ENCODE measurements at places on chromosomes 5 and 9.
A peak's percentile ranks its signal among the peaks of the same experiment; 100 is the strongest.

DNA sequence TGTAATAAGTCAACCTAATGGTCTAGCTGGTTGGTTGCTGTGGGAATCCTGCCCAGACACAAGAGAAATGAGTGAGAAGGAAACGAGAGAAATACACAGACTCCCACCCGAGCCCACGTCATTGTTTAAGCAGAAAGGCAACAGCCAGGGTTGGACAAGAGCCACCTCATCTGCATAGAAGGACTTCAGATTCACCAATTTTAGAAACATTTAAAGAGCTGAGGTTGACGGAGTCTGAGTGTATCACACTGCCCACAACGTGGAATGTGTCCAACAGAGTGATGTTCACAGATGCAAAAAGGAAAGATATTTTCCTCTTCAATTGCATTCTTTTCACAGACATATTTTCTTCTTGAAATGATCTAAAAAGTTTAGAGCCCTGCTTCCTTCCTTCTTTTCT lies 349.5 kb downstream of the AGTPBP1 start:
- no peak for DNase-seq

DNA sequence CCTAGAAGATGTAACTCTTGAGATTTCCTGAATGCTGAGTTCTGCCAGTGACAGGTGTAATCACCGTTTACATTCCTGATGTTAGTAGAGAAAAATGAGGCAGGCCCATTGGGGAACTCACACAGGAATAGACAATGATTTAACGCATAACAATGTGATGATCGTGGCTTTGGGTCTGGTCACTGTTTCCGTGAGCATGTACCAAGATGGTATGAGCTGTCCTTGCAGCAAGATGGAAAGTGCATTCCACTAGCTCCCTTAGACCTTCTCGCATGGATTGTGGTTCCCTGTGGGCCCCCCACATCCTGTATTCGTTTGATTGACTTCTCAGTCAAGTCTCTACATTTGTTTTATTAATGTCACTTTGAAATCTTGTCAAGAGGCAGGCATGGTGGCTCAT lies 124.0 kb upstream of the DAP start:
- no peak for DNase-seq

GRCh38 chr5:135024956-135025729 lies 8.9 kb downstream of the PITX1 start:
- no peak for DNase-seq

GRCh38 chr9:77374266-77374665 lies 196.9 kb downstream of the VPS13A start:
- DNase-seq: no peak

DNA sequence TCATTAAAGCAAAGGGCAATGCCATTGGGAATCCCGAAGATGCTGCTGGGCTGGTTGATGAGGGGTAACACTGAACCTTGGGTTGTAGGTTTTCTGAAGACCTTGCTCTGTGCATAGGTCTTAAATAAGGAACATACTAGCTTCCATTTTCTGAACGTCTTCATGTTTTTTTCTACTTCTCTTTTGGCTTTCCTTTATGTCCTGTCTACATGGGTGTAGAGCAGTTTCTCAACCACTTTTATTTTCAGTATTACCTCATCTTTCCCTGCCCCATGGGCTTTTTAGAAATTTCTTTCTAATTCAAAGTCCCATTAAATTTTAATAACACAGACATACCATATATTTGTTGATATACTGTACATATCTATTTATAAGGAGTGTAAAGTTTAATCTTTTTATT lies at the start of gene IFNA14:
IFNA14 (minus strand) TSS at position 95 of the 400 bp plus-strand sequence; CDS start at position 25, 70 bp downstream.
- DNase-seq: no peak

GRCh38 chr5:126143622-126144021 lies 279.6 kb upstream of the GRAMD2B start:
- DNase-seq: no peak

DNA sequence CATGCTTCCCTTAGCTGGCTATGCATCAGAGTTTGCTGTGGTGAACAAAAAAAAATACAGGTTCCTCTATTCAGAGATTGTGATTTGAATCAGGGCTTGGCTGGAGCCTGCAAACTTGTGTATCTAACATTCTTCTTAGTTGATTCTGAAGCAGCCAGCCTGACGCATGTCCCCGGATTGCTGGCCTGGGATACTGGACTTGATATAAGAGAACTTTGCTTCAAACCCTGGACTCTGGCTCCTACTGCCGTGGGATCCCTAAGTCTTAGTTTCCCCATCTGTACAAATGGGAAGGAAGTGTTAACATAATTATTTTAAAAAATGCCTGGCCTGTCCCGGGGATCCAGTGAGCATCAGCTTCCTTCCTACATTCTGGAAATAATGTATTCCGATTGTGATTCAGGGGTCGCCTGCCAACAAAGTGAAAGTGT lies 292.8 kb downstream of the ARHGEF28 start:
- DNase-seq: no peak

GRCh38 chr9:72365525-72366256 lies 683 bp upstream of the ZFAND5 start:
- DNase-seq: peak; percentile 70

GRCh38 chr5:94086194-94086593 lies 344.8 kb upstream of the POU5F2 start:
- no peak for DNase-seq

DNA sequence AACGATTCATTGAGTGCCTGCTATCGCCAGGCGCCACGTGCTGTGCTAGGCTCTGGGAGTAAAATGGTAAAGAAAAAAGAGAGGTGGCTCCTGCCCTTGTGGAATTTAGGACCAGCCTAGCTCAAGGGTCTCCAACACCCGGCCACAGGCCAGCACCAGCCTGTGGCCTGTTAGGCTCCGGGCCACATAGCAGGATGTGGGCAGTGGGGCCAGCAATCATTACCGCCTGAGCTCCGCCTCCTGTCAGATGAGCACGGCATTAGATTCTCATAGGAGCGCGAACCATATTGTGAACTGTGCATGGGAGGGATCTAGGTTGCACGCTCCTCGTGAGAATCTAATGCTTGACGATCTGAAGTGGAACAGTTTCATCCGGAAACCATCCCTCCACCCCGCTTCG lies 1.5 kb downstream of the RMRP start:
- DNase-seq: no peak

- DNase-seq: no peak
Observed at GRCh38 chr5:54275361-54275760, 35.0 kb downstream of the ARL15 start.

- no peak for DNase-seq
Observed at GRCh38 chr9:2019723-2020122, 4.6 kb downstream of the SMARCA2 start.

DNA sequence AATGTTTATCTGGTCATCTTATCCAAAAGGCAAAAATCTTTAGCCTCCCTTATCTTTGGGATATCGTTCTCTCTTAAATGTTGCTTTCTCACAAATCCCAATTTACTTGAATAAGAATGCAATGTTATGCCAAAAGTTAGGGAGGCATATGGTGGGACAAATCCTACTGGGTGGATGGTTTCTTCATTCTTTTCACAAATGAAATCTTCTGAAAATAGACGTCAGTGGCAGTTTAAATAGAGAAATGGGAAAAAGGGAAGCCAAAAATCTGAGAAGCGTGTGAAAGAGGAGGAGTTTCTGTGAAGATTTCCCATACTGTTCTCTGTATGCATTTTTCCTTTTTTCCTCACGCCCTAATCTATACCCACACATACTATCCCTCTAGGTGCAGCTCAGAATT lies 2.5 kb upstream of the PCDHAC1 start:
- DNase-seq: no peak

GRCh38 chr5:138241688-138242571 lies 28.8 kb upstream of the CDC23 start:
- DNase-seq: peak; percentile 51

DNA sequence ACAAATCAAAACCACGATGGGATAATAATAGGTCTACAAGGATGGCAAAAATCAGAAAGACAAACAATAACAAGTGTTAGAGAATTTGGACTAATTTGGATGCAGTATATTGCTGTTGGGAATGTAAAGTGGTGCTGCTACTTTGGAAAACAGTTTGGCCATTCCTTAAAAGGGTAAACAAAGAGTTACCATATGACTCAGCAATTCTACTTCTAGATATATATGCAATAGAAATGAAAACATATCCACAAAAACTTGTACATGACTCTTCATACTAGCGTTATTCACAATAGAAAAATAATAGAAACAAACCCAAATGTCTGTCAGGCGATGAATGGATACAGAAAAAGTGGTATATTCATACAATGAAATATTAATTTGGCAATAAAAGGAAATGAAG lies 58.3 kb downstream of the JAK2 start:
- no peak for DNase-seq

DNA sequence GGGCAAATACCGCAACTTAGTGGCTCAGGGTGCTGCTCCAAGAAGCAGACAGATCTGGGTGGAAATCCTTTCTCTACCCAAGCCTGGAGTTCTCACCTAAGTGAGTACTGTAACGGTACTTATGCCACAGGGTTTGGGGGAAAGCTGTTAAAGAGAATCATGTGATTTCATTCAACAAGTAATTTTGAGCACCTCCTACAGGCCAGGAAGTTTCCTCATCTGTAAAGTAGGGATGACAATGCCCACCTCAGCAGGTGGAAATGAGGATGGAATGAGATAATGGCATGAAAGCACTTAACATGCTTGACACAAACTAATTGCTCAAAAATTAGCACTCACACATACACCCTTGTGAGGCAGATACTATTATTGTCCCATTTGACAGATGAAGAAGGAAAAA lies 114.1 kb downstream of the JAKMIP2 start:
- no peak for DNase-seq

DNA sequence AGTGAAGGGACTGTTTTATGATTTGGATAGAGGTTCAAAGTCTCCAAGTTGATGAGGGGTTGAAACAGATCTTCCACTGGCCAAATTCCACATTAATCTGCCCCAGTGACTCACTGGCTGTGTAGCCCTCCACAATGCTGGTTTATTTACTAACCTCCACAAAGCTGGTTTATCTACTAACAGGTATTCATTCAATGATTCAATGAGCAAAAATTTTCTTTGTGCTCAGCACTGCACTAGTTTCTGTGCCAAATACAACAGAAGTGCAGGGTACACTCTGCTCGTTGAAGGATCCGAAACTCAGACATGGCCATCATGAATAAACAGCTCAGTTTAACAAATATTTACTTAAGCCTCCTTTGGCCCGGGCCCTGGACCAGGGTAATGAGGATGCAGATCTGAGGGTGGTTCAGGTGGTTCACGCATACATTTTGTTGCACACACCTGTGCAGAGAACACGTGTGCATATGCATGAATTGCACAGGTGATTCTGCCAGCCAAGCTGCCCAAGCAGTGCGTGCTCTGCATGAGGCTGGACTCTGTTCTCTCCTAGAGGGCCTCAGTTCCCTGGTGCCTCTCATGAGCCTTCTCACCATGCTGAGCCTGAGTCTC lies 71.0 kb downstream of the SH3PXD2B start:
- DNase-seq: no peak

DNA sequence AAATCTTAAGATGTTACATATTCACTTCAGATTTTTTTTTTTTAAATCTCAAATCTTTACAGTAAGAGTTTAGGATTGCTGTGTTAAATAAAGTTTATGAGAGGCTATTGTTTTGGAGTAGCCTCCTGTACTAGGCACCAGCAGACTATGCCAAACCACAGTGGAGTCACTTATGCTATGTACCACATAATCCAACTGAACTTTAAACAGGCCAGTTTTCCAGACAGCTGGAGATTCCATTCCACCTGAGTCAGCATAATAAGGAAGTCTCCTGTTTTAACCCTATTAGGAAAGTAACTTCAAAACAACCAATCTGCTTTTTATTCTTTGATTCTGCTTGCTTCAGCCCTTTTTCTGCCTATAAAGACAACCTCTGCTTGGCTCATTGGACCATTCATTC lies 205.2 kb downstream of the CSNK1G3 start:
- DNase-seq: no peak

DNA sequence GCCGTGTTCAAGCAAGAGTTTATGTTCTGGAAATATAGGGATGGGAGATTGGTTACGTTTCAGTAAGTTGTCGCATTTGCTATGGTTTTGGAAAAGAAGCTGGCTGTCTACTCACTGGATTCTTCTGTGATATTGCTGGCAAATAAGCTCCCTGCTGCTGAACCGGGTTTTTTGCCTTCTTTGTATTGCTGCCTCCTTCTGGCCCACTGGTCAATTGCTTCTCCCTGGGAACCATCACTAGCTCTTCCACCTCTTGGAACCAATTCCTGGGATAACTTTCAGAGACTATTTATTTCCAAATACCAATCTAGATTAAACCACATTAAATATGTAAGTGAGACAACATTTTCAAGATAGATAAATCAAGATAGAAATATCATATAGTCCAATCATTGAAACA lies 43.0 kb downstream of the NUDT12 start:
- DNase-seq: no peak

DNA sequence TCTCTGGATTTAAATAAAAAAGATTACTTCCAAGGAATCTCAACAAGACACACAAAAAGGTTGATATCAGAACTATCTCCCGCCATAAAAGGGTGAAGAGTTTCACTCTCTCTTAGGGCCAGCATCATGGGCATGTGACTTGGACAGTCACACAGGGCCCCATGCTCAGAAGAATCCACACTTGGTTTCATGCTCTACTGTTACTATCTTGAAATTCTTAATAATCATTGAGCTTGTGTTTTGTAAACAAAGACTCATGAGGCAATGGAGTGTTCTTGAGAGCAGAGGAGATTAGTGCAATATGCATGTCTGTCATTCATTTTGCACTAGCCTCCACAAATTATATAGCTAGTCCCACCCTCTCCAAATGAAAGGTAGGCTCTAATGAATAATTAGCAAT lies 58.4 kb downstream of the HMHB1 start:
- no peak for DNase-seq

DNA sequence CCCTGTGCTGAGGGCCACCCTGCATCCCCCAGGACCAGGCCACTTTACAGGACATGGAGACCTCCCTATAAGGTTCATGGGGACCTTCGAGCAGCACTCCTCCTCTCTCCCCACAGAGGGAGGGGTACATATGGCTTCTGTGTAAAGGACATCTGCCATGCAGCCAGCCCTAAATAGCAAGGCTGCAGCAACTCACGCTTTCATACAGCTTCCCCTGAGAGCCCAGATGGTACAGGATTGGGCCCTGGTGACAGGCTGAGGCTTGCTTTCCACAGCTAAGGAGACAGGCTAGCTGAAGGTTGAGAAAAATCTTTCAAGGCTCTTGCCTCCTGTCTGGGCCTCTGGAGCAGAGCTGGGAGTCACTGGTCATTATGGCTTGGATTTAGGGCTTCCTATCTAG lies 147.0 kb upstream of the ZNF366 start:
- peak; percentile 58 for DNase-seq

DNA sequence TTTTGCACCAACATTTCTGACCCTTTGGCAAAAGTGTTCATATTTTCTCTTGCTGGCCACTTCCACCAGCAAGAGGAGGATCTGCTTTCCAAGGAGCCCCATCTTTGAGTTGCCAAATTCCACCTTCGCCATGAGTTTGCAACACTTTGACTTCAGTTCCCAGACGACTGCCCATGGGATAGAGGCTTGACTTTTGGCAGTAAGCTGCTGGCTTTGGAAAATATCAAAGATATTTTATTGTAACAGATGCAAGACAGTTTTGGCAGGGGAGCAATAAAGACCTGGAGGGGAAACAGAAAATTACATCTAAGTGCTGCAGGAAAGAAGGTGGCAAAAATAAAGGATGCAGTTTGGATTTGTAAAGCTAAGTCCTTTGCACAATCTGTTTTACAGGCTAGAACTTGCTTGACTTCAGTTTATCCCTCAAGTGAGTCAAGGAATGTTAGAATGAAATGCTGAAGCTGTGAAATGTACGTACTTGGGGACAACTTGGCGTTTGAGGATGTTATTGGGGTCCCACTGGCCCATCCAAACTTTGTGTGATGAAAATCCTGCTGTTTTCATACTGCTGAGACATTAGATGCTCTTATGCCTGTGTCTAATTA lies 232.9 kb downstream of the GOLPH3 start:
- DNase-seq: no peak

All from cerebellum (tissue), 4 donors.